ENCODE measurements at places on chromosomes 12 and 14.
A peak's percentile ranks its signal among the peaks of the same experiment; 100 is the strongest.

- DNase-seq, result no peak
These were observed 1006.0 kb upstream of the TMEM132C start for GRCh38 chr12:127260999-127261398.

- no peak for DNase-seq
These were observed 31.8 kb downstream of the SLC35F4 start for GRCh38 chr14:57834001-57834598.

DNA sequence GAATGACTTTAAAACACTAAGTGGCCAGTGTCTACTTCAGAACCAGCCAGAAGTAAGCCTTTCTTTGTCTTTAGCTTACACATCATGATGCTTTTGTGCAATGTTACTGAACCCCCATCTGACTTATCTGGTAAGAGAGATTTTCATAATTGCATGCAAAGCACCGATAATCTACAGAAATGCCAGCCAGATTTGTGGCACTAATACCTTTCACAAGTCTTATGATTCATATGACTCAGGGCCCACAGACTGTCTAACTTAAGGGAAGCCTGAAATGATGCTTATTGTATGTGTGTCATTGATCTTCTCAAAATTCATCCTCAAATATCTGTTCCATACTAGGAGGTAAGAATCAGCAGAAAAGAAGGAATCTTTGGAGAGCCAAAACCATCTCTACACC lies 18.0 kb downstream of the IGF1 start:
- DNase-seq, result no peak

DNA sequence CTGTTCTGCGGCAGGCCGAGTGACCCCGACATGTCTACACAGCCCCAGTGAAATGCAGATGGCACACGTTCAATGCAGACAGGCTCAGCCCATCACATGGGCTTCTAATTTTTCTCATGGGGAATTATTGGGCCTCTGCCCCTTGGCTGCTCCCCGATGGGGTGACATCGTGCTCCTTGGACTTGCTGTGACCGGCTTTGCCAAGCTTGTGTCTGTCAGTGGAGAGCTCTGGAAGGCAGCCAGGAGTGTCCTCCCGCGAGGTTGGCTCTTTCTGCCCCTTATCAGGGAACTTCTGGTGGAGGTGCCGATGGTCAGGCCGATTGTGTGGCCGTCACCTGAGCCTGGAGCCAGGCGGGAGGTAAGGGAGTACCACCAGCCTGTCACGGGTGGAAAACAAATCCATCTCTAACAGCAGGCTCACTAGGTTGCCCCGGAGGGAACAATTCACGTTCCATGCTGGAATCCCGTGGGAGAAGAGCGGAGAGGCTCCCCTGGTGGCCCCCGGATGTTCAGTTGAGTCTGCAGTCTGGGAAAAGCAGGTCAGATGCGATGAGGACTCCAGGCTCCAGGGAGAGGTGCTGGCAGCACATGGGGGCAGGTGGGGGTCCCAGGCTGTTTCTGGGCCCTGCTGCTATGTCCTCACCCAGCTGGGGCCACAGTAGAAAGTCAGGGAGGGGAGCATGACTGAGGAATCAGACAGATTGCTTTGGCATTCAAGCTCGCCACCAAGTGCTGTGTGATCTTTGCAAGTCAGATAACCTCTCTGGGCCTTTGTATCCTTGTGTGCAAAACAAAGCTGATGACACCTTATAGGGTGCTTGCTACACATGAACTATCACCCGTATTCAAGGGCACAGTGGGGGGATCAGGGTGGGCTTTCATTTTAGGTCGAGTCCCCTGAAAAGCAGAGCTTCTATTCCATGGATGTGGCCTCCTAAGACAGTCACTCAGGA lies 43.2 kb upstream of the EML1 start:
- no peak for DNase-seq

- no peak for DNase-seq
These were observed 44.1 kb downstream of the PRIMA1 start for GRCh38 chr14:93744176-93744575.

GRCh38 chr12:101186291-101186690 lies 23.7 kb downstream of the SLC5A8 start:
- no peak for DNase-seq

- no peak for DNase-seq
These were observed 27.9 kb downstream of the BORCS5 start for GRCh38 chr12:12384571-12385340.

- no peak for DNase-seq
These were observed 11.6 kb downstream of the DEGS2 start for GRCh38 chr14:100147691-100148464.

DNA sequence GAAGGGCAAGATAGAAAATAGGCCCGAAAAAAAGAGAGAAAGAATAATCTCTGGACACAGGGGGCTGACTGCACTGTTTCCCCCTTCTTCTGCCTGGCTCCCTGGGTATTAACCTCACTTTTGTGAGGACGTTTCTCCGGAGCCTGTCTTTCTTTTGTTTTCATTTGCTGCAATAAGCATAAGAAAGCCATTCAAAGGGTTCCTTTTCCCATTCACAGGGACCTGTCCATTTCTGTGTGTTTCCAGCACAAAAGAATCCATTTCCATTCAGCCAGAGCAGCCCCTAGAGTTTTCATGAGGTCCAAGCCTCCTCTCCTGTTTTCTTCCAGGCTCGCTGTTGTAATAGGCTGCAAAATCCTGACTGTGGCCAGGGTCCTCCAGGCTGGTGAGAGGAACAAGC lies 16.8 kb downstream of the PLXNC1 start:
- DNase-seq, result no peak

DNA sequence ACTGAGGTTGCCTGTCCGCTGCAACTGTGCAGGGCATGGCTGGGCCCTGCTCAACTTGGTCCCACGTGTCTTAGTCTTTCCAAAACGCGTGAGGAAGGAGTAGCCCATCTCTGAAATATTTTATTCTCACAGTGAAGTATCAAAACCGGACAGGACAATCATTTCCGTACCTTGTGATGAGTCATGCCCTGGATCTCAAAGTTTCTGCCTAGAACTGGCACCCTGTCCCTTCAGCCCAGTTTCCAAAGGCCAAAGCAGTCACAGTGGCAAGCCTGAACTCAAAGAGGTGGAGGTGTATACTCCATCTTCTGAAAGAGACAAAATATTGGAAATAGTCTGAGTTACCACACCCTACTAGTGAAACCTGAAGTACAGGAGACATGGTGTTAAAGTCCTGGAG lies 28.5 kb upstream of the SRGAP1 start:
- DNase-seq, result no peak

GRCh38 chr14:99189201-99189801 lies 82.7 kb downstream of the BCL11B start:
- no peak for DNase-seq

GRCh38 chr14:98328496-98328895 lies 943.5 kb downstream of the BCL11B start:
- no peak for DNase-seq

DNA sequence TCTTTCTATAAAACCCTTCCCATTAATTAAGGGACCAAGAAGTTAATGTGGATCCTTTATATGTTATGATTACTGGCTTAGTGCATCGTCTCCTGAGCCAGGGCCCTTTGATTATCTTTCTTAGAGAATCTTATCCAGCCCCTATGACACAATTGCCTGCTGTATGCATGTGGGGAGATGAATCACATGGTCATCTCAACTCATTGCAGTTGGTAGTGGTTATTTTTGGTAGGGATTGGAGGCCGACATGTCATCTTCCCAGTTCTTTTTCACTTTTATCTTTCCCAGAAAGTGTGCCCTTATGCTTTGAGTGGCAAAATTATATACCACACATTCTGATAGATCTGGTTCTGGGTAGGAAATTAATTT lies 26.0 kb downstream of the ZNF664 start:
- no peak for DNase-seq

DNA sequence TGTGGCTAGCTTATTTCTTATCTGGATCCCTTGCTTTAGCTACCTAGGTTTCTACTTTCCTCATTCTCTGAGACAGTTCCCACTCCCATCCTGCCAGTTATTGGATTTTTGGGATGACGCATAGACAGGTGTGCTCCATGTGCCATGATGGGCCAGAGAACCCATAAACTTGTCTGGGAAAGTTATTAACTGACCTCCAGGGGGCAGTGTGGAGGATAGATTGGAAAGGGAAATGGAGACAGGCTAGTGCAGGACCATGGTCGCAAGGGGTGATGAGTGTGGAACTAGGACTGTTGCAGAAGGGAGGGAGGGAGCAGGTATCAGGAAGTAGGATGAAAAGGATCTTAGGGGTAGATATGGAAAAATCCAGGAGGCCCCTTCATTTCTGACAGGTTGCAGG lies 80.3 kb downstream of the ESRRB start:
- peak; percentile 18 for DNase-seq

DNA sequence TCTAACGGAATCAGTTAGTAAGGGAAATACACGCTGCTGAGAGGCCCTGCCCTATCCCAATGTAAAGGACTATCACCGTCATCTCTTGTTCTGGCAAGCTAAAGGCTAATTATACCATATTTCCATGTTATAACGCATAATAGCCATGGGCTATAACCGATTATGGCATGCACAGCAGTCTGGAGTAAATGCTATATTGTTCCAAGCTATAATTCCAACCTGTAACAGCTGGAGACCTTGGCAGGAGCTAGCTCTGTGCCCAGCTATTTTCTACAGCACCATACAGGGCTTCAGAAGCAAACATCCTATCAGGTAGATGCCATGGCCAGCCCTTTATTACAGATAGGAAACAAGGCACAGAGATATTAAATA lies 26.3 kb downstream of the SYNE3 start:
- DNase-seq, result no peak

- peak; percentile 28 for DNase-seq
These were observed 59.5 kb downstream of the VEZT start for GRCh38 chr12:95277139-95277538.

DNA sequence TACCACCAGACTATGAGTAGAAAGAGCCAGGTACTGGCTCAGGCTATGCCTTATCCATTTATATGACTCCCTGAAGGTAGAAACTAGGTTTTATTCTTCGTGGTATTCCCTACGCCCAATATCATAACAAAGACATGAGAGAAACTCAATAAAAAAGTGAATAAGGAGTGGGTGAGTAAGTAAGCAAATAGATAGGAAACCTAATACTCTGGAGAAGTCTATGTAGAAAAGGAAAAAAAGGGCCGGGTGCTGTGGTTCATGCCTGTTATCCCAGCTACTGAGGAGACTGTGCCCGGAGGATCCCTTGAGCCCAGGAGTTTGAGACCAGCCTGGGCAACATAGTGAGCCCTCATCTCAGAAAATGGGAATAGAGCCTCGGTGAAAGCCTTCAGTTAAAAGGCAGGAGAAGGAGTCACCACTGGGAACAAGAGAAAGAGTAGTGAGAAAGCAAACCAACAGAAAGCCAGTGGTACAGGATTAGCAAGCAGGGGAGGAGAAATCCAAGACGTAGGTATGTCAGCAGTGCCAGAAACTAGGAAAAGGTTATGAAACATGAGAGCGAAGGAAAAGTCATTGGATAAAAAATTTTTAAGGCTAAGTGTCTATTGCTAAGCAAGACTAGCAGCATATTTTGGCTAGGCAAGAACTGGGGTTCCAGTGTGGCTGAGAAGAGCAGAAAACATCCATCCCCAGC lies 6.0 kb upstream of the OR6J1 start:
- DNase-seq, result peak; percentile 81

DNA sequence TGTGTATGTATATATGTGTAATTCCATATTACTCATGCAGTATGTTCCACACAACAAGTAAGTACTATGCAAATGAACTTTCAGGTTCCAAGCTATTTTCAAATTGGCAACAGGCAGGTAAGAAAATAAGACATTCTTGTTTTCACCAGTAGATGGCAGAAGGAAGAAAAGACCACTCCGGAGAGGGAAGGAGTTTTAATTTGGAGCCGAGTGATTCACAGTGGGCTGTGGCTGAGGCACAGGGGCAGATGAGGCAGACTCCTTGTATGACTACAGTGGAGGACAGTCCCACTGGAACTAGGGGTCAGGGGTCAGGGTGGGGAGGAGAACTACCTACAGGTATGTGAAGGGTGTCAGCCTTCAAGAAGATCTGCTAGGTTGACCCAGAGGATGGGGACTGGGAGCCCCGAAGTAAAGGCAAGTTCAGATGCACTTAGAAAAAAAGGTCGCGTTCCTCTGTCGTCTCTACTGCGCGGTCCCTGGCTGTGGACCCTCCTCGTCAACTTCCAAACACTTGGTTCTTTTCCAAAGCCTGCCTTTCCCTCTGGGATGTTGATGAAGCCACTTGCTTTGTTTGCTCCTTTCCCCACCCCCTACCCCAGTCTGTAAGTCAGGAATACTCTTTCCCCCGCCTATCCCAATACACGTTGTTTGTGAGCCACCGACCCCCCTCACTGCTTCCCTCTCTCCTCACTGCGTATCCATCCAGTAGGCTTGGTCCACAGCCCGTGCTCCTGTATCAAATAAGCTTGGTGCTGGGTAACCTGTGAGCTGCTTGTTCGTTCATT lies 24.1 kb downstream of the DDX47 start:
- peak; percentile 96 for DNase-seq

DNA sequence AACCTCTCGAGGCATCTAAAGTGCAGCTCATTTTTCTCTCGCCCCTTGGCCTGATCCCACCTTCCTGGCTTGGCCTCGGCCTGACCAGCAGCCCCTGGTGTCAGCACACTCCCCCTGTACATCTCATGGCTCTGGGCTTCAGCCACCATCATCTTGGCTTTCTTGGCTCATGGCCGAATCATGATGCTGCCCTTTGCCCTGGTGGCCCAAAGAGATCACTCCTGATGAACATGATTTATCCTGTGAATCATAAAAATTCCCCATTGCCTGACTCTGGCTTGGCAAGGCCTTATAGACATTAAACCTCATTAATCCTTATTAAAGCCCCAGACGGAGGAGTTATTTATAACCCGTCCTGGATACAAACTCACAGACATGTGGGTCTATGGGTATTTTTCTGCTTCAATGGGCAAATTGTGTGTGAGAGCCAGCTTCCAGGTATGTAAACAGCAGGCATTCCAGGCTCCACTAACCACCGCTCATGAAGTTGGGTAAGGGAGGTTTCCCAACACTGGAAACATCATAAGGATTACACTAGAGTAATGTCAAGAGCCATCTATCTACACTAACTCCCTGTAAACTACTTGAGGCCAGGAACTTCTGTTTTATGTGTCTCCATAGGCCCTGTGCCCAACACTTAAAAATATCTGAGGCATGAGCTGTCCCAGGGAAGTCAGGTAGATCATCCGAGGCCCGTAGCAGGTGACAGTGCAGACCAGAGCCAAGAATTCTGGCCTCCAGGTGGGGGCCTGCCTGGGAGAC lies 171.2 kb downstream of the TTC8 start:
- peak; percentile 61 for DNase-seq

DNA sequence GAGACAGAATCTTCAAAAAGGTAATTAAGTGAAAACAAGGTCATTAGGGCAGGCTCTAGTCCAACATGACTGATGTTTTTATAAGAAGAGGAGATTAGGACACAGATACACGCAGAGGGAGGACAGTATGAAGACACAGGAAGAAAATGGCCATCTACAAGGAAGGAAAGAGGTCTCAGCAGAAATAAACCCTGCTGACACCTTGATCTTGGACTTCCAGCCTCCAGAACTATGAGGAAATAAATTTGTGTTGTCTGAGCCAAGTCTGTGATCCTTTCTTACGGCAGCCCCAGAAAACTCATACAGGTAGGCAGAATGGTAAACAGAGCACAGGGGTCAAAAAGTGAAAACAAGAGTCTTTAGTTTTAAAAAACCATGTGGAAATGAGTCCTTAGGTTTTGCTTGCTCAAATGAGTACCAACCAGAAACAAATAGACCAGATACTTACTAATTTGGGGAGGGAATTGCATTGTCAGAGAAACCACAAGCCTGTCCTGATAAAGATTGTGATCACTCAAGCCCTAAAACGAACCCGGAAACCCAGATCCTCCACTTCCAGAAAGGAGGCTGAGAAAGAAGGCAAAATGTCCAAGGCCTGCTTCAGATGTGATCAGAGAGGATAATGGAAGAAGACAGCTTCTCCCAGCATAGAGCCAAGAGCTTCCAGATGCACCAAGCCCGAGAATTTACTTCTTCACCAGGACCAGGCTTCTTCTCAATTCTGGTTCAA lies 93.9 kb downstream of the DUSP6 start:
- DNase-seq, result no peak

- DNase-seq, result no peak
These were observed 16.9 kb upstream of the DUSP6 start for GRCh38 chr12:89369166-89369565.

Data from bronchial epithelial cell (primary cell).